Esophagus mucosa (tissue), 1 donor: ENCODE measurements at places on chromosomes 13 and 19. TPM values are rescaled to one million over a fixed set of nuclear protein-coding genes. Genes with fewer than 3 reads are reported as not detected.

DNA sequence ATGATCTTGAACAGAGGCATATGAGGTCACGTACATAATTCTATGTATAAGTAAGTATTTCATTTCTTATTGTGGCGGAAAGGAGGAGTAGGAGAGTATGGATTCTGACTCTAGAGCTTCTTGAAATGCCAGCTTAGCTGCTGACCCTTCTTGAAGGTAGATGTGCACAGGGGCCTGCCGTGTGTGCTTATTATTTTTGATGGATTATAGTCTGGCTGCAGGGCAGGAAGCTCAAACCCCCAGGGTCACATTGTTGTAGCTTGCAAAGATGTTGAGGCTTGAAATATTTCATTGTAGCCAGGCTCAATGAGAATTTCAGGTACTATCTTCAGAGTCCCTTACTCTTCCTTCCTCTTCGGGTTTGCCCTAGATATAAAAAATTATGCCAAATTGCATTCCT, 418.8 kb downstream of the OLFM4 start:
- ATAC-seq, result no peak

DNA sequence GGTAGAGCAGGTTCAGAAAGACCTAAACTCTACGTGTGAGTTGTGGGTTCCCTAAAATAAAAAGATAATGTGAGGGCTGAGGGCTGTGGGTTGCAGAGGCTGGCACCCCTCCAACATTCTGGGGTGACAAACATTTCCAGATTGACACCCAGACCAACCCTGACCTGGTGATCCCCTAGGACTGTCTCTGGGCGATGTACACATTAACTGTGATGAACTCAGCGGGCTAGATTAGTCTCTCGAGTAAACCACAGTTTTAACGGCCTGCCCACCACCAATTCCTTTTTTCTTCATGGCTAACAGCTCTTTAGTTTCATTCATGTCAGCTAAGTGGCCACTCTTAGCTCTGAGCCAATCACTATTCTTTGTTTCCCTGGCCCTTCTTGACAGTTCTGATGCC, 24.8 kb downstream of the SIAH3 start:
- ATAC-seq, result no peak

GRCh38 chr13:38582133-38582532, 104.7 kb upstream of the FREM2 start:
- peak; percentile 49 for ATAC-seq

DNA sequence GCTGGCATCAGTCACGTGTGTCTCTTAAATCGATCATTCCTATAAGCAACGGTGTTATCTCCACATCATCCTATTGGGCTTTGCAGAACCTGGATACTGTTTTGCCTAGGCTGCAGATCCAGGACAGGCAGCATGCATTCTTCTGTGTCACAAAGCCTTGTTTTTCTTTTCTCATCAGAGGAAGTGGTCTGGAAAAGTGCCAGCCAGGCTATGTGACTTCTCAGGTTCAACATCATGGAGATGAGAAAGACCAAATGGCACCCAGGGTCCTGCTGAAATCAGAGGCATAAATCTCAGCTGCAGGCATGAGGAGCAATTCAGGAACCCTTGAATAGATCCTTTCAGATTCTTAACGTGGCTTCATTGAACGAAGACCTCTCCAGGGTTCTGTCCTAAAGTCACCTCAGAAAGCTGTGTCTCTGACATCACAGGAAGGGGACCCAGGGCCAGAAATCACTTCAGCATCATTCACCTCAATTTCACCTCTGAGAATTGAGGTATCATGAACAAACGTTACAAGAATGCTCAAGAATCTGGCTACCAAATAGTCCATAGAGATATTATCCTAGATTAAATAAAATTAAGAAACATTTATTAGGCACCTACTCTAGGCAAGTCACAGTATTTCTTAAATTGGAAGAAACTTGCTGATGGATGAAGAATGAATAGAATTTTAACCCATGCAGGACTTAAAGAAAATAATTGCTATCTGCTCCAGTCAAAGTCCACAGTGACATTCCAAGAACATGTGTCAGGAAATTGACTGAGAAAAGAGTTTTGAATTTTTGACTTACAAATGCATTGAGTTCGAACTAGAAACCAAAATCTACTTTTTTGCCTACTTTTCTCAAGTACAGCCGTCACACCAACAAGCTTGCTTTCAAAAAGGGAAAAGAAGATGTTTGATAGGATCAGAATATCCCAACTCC, 124.1 kb downstream of the COG6 start:
- ATAC-seq, result no peak

DNA sequence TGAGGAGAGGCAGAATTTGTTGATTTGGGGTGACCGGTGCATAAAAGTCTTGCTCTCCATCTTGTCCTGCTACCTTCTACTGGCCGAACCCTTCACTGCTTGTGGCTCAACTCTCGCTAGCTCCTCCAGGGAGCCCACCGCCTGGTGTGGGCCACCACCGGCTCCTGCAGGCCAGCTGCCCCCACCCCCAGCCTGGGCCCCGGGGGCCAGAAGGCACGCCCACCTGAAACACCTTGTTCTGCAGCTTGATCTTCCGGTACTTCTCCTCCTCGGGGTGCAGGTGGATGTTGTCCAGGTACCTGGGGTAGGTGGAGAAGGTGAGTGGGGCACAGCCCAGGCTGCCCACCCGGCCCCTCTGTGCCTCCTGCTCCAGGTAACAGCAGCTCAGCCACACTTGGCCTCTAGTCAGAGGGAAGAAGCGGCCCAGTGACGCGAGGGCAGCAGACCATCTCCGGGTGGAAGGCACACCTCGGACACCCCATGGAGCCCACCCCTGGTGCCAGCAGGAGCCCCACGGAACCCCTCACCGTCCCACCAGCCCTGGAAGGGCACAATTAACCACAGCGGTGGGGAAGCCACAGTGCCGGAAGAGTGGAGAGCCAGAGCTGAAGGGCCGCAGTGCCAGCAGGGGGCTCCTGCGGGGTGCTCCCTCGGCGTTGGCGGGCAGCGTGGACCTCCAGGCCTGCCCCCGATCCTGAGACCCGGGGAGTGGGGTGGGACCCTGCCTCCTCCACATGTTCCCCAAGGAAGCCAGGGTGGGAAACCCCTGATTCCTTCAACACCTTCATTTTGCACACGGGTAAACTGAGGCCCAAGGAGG, 10.1 kb downstream of the UBXN6 start:
- no peak for ATAC-seq

DNA sequence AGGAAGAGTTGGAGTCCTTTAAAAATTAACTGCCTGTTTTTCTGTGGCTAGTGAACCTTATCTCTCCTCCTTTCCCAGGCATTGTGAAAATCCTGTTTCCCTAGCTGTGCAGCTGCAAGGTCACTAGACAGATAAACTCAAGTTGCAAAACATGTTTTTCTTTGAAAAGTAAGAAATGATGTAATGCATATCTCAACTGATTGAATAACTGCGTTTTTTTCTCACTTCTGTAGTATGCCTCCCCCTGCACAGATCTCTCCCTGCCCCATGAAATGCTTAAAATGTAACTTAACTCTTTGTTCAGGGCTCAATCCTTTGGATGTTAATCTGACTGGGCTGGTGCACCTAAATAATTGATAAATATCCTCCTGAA, 27.7 kb upstream of the CYSLTR2 start:
- ATAC-seq, result no peak

GRCh38 chr19:4368128-4368820, 24.9 kb downstream of the MPND start:
- peak; percentile 3 for ATAC-seq

DNA sequence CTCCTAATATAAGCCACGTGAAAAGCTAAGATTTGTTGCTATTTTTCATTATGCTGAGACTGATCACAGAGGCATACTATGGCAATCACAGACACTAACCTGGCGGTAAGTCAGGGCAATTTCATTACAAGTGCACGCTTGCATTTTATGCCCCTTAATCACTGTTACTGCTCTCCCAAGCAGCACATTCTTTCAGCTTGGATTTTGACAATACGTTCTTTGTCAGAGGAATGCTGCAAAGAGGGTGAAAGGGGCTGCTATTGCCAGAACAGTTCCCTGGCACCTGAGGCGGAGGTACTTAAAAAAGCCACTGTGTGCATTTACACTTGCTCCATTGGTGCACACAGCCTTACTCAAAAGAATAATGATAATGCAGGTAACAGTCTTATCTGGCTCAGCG, 346.6 kb downstream of the RFC3 start:
- ATAC-seq, result no peak

- peak; percentile 62 for ATAC-seq
These were observed 79.6 kb upstream of the DOCK9 start for GRCh38 chr13:99057310-99057975.

GRCh38 chr19:49017666-49018351, 918 bp upstream of the LHB start:
- ATAC-seq, result peak; percentile 41

DNA sequence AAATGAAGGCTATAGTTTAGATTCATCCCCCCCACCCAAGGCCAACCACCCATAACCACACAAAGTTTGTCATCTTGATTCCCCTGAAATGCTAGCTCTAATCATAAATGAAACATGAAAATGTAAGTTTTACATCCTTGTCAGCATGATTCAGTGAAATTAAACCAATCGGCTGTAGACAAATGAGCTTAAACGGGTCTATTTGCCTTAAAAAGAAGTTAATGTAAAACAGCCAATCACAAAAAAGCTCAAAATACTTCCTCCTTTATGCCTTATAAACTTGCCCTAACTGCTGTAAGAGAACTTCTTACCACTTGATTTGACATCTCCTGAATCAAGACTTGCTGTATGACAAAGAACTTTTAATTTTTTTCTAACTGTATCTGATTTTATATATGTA, 34.5 kb upstream of the MRI1 start:
- ATAC-seq, result no peak

DNA sequence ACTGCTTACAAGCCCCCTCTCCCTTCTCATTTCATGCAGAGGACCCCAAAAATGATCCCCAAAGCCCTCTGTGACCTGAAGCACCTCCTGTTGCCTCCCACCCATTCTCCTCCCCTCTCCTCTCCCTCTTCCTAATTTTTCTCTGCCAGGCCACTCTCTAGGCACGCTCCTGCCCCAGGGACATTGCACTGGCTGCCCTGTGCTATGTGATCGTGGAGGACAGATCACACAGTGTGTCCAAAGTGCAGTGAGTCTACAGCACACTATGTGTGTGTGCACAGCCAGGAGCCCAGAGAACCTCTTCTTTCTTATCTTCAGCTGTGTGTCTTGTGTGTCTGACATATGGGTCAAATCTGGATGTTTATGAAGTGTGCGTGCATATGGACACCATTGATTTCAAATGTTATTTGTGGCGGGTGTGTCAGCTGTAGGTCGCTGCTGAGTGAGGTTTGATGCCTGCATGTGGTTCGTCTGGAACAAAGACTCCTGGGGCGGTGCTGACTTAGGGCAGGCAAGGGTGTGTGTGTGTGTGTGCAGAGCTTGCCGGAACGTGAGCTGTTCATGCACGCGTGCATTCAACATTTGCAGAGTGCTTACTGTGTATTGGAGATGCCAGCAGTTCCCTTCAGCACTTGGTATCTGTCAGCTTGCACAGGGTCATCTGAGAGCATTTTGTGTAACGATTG, 2.1 kb upstream of the KLHL26 start:
- ATAC-seq, result peak; percentile 50

GRCh38 chr19:40739030-40739839, 11.0 kb downstream of the ACTMAP start:
- ATAC-seq, result no peak

GRCh38 chr13:95536632-95537241, 15.8 kb upstream of the CLDN10 start:
- no peak for ATAC-seq

DNA sequence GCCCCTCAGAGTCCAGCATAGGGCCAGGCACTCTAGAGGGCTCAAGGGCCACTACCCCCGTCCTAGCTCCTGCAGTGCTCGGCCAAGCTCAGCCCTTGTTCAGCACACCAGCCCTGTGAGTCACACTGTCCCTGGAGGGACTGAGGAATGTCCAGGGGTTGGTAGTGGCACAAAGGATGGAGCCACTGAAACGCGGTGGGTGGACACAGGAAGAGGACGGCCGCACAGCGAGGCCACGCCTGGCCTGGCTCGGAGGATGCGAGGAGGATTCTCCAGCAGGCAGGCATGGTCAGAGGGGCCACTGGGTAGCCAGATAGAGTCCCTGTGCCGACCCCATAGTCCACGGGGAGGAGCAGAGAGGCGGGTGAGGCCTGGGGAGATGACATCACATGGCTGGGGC, 45.7 kb downstream of the C1QTNF9 start:
- no peak for ATAC-seq

Gene ZNF581
- 21.7 TPM for total RNA-seq

Gene REEP6
- total RNA-seq, result 8.5 TPM

Gene CADM4
- 13.0 TPM for total RNA-seq

Gene ZNF578
- 0.24 TPM for total RNA-seq

Gene FTL
- 417 TPM for total RNA-seq

Gene YJEFN3
- total RNA-seq, result 1.00 TPM

Gene ICAM5
- total RNA-seq, result 1.3 TPM

Gene ZNF491
- 0.20 TPM for total RNA-seq

Gene TUBA3C
- total RNA-seq, result not detected

Gene SERTM1
- total RNA-seq, result not detected

Gene KCTD12
- total RNA-seq, result 10.0 TPM
